Esophagus squamous epithelium (tissue), 5 donors: ENCODE measurements at places on chromosomes 11 and 22.

GRCh38 chr11:12691473-12691872 is 17.3 kb downstream of the TEAD1 start:
- DNase-seq = no peak

GRCh38 chr11:116773203-116774097 is 663 bp upstream of the BUD13 start:
- peak; percentile 56 for DNase-seq

- DNase-seq = no peak
These were observed 2.9 kb downstream of the MUC2 start for GRCh38 chr11:1077417-1078119.

- DNase-seq = no peak
These were observed 52.1 kb downstream of the SMCO4 start for GRCh38 chr11:93490996-93491618.

DNA sequence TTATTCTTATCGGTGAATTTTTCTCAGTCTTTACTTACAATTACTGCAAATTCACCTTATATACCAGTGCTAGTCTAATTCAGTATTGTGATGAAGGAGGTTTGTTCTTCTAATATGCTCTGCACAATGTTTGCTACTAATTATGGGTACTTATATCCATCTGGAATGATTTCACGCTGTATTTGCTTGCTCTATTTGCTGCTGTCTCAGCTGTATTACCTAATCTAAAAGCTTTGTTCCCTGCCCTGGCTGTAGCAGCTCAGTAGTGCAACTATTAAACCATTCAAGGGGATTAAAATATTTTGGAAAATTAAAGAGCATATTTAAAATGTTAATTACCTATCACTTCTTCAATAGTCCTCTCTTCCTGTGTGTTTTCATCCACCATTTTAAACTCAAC is 375.3 kb downstream of the LUZP2 start:
- no peak for DNase-seq

GRCh38 chr11:1826552-1827094 is 8.2 kb upstream of the SYT8 start:
- DNase-seq = no peak

GRCh38 chr11:86606270-86606835 is 66.1 kb downstream of the ME3 start:
- DNase-seq = no peak

DNA sequence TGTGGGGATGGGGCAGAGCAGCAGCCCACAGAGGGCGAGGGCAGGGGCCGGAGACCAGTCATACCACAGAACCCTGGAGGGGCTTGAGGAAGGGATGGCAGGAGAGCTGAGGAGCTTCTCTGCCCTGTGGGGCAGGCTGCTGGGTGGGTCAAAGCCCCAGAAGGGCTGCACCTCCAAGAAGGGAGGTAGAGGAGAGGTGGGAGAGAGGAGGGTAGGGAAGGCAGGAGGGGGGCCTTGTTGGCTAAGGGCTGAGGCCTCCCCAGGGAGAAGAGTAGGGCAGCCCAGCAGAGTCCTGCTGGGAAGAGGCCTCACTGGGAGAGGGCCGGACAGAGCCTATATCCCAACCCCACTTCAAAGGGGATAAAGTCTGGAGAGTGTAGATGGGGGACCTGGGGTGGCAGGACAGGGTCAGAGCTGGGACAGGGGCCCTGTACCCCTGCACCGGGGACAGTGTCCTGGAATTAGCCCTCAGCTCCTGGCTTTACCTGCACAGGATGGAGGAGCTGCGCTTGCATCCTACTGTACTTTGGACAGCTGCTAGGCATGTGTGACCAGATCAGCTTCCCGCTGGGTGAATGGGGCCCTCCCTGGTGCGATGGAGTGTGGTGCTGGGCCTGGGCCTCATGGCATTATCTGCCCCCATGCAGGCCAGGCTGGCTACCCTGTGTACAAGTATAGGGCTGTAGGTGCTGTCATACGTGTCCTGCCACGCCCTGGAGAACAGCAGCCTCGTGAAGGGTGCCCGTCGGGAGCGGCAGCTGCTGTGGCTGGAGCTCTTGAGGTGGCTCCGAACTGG is 7.3 kb downstream of the DGCR6L start:
- no peak for DNase-seq

DNA sequence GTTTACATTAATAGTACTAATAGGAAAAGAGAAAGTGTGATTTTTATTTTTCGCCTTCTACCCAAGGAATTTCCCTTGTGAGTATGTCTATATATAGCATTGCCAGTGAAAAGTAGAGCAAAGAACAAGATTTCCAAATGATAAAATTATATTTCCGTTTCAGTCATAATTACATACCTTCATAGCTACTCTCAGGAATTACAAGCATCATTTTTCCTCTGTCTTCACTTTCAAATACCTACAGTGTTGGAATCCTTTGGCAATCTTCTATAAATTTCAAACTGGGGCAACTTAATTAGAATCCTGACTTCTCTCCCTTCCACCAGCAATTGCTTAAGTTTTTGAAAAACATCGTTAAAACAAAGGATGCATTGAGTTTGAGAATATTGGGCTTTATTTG is 35.5 kb upstream of the SPON1 start:
- DNase-seq = no peak

- DNase-seq = no peak
These were observed 9.0 kb upstream of the CCT8L2 start for GRCh38 chr22:16601437-16602223.
